ENCODE measurements at places on chromosomes 12 and 14.
A peak's percentile ranks its signal among the peaks of the same experiment; 100 is the strongest.

DNA sequence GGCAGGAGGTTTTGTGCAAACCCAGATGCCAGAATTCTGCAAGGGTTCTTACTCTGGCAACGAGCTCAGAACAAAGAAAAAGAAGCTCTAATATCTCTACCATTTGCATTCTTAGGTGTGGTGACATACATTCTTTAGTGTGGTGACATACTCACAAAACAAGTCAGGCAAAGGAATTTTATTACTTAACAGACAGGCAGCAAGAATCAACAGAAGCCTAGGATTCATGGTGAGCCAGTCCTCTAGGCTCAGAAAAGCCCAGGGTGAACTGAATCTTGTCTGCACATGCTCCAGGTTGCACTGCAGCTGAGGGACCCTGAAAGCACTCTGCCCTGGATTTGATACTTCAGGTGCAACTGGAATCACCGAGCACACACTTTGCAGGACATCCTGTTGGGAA, 122.4 kb upstream of the PTPRQ start:
- no peak for DNase-seq

- no peak for DNase-seq
These were observed 1144.8 kb downstream of the AACS start for GRCh38 chr12:126210026-126210425.

GRCh38 chr14:99136401-99136800, 135.6 kb downstream of the BCL11B start:
- DNase-seq, result no peak

DNA sequence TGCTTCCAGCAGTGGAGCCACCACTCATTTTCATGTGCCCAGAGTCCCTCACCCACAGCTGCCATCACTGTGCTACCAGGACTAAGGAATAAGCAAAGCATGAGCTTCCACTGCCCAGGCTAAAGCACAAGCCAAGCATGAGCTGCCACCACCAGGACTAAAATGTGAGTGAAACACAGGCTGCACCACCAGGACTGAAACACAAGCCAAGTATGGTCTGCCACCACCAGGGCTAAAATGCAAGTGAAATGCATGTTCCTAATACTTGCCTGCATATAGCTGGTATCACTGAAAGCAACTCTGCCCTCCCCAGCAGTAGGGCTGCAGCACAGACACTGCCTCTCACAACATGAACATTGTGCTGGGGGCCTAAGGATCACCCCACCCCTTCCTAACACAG, 30.0 kb downstream of the CEP83 start:
- DNase-seq, result no peak

DNA sequence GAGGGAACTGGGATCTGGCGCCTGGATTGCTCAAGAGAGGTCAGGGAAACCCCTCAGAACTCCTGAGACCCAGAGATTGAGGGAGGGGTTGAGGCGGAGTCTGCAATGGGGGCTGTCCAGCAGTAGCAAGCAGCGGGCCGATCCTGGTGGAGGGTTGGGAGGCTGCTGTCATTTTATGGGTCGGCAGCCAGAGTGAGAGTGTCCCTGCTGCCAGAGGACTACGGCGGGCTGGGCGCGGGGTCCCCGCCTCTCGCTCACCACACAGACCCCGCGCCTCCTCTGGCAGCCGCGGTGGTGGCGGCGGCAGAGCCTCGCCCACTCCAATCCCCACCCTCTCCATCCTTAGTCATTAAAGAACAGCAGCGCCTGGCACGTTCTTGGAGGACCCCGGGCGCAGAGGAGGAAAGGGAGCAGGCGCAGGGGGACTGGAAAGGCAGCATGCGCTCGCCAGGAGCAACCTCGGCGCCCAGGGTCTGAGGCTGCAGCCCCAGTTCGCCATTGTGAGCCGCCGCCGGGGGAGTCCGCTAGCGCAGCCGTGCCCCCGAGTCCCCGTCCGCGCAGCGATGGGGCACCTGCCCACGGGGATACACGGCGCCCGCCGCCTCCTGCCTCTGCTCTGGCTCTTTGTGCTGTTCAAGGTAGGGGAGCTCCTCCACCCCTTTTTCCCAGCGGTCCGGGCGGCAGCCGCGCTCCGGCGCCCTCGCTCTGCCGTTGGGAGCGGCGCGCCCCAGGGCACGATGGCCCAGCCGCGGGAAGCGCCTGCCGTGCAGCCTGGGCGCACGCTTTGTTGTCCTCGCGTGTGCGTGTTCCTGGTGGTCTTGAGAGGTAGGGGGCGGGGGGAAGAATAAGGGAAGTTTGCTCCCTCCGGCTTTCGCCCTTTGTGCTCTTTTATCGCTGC, at the start of gene PTPRO:
Gene PTPRO, plus strand, starts transcription at position 345 of the 898 bp plus-strand sequence.
- peak; percentile 3 for DNase-seq
